Naive B cell (primary cell): ENCODE measurements at places on chromosomes 5 and 9. TPM values are rescaled to one million over a fixed set of nuclear protein-coding genes. Genes with fewer than 3 reads are reported as not detected.

DNA sequence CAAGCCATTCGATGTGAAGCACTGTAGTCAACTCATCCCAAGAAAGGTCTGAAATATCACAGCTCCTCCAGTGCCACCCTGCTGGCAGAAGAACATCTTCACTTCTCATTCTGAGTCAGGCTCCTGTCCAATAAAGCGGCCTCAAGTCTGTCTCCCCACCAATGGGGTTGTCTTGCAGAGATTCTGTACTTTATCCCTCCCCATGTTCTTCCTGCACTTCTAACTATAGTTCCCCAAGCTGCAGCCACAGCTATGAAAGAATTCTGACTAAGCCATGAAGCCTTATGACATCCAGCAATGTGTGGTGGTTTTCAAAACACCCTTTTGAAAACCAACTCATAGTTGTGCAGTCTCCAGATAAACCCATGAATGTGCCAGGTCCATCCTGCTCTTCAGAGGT lies 6.8 kb downstream of the MACROH2A1 start:
- no peak overlapping the region for H3K4me3 ChIP-seq
- peaks cover 77% of the 10 kb centered on the region for H3K4me1 ChIP-seq
- no peaks in the 10 kb centered on the region for H3K27me3 ChIP-seq
- no peak for DNase-seq

- H3K4me3 ChIP-seq: peak overlapping the region; percentile 88
- H3K4me1 ChIP-seq: peaks cover 14% of the 10 kb centered on the region
- H3K27ac ChIP-seq: peak overlapping the region; percentile 70
- DNase-seq: peak; percentile 85
- peaks cover 3% of the 10 kb centered on the region for H3K27me3 ChIP-seq
- no peaks in the 10 kb centered on the region for H3K36me3 ChIP-seq
These were observed 15.6 kb downstream of the DNM1 start for GRCh38 chr9:128218518-128219389.

SURF6 gene
- 9.6 TPM for polyA plus RNA-seq

- no peaks in the 10 kb centered on the region for H3K4me1 ChIP-seq
- peaks cover 16% of the 10 kb centered on the region for H3K27me3 ChIP-seq
- no peaks in the 10 kb centered on the region for H3K36me3 ChIP-seq
- H3K4me3 ChIP-seq: no peak overlapping the region
- no peak for DNase-seq
These were observed 31.8 kb upstream of the PTGS1 start for GRCh38 chr9:122338994-122339393.

DNA sequence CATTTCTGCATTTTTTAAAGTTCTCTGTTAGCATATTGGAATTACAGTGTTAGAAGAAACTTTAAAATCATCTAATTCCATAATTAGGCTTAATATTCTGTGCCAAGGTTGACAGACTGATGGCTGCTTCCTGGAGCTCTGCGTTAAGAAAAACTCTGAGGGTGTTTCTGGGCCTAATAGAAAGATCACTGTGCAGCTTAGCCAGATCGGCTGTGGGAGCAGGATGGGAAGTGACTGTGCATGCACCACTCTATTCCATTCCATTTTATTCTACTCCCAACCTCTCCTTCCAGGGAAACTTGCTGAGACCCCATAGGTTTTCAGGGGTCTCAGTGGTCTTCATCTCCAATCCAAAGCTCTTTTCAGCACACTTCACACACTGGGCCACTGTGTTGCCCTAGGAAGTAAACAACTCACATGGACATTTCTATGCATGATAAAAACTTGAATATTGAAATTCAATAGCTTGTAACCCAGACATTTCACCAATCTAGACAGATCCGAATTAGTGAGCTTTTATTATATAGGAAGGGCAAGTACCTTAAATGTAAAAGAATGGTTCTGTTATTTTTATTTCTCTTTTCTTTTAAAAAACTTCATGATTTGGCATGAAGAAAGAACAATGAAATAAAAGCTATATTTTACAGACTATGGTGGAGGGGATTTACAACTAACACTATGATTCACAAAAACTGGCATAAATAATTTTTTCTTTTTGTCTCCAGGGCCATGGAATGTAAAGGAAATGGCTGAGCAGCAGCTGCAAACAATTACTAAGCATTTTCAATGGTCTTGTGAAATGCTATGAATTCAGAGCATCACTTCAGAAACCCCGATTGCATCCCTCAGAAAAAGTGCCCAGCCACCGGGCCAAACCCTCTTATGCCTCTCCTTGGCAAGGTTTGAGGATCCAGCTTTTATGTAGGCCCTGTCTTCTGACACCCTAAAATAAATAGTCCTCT lies 51.4 kb upstream of the DAB2 start:
- H3K4me1 ChIP-seq: no peaks in the 10 kb centered on the region
- no peaks in the 10 kb centered on the region for H3K36me3 ChIP-seq
- no peak for DNase-seq
